Lung (tissue), 17 donors: ENCODE measurements at places on chromosomes 12 and 14. TPM values are rescaled to one million over a fixed set of nuclear protein-coding genes. Genes with fewer than 3 reads are reported as not detected.

DNA sequence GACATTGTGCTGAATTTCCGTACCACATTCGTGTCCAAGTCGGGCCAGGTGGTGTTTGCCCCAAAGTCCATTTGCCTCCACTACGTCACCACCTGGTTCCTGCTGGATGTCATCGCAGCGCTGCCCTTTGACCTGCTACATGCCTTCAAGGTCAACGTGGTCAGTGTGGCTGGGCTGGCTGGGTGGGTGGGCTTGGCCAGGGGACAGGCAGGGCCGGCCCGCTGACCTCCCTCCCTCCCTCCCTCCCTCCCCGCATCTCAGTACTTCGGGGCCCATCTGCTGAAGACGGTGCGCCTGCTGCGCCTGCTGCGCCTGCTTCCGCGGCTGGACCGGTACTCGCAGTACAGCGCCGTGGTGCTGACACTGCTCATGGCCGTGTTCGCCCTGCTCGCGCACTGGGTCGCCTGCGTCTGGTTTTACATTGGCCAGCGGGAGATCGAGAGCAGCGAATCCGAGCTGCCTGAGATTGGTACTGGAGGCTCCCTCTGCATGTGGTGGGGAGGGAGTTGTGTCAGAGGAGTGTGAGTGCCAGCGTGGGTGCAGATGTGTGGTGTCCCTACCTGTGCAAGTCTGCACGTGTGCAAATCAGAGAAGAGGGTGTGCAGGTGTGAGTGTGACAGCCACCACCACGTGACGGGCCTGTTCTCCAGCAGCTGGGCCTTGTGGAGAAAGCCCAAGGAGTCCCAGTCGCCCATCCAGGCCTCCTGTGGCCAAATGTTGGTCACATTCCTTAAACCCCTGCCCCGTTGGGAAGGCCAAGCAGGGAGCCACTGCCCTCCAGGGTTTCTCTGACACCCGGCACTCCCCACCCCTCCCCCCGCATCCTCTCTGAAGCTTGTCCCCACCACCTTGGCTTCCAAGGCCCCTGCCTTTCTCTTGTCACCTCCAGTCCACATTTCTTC lies 5.3 kb downstream of the KCNH3 start:
- no peak for DNase-seq

DNA sequence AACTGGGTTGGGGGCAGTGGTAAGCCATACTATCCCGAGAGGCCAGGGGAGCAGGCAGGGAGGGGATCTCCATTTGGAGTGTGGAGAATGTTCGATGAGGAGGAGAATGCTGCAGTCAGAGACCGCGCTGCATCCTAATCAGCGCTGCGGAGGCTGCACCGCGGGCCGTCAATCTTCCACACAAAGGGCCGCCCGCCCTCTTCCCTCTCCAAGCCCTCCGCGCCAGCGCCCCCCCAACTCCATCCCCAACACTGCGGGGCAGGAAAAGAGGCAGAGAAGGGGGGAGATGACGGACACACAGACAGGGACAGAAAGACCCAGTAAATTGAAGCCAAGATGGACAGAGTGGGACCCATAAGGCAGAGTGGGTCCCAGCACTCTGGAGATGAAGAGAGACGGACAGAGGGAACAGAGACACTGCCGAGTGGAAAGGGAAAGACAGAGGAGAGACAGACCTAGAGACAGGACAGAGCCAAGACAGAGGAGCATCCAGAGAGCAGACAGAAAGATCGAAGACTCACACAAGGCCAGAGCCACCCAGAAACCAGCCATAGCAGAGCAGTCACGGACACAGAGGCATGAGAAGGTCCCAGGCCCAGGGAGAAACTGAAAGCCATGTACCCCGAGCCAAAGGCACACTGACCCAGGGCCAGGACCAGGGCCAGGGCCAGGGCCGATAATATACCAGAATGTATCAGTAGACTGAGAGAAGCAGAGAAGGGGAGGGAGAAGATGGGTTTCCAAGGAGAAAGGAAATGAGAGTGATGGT lies 3.5 kb downstream of the CISTR start:
- DNase-seq = no peak

DNA sequence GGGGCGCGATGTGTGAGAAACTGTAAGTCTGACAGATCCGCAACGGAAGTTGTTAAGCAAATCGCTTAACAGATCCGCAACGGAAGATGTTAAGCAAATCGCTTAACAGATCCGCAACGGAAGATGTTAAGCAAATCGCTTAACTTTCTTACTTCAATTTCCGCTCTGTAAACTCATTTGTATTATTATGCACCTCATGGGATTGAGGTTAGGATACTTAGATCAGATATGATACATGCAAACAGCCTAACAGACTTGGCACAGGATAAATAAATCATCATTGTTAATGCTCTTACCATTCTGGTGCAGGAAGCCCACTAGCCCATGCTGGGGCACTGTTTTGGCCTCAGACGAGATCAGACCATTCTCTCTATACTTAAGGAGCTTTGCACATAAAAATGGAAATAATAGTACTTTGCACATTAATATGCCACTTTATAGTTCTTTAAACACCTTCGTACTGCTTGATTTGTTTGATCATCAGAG lies 399 bp downstream of the NCAPD2 start:
- no peak for DNase-seq

GRCh38 chr12:26748741-26749431 lies 84.1 kb downstream of the ITPR2 start:
- DNase-seq = no peak

DNA sequence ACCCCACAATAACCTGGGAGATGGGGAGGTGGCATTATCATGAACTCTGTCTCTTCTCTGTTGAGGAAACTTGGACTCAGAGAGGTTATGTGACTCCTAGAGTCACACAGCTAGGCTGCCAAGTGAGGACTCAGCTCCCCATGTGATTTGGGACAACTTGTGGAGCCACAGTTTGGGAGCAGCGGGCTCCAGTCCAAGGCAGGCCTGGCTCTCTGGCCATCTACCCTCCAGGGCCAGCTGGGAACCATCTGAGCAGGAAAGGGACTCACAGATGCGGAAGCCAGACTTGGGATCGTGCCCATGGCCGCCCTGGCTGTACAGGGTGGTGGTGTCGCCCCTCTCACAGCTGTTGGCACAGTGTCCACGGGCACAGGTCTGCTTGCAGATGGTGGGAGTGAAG lies 59.1 kb downstream of the ISCA2 start:
- DNase-seq = peak; percentile 92

DNA sequence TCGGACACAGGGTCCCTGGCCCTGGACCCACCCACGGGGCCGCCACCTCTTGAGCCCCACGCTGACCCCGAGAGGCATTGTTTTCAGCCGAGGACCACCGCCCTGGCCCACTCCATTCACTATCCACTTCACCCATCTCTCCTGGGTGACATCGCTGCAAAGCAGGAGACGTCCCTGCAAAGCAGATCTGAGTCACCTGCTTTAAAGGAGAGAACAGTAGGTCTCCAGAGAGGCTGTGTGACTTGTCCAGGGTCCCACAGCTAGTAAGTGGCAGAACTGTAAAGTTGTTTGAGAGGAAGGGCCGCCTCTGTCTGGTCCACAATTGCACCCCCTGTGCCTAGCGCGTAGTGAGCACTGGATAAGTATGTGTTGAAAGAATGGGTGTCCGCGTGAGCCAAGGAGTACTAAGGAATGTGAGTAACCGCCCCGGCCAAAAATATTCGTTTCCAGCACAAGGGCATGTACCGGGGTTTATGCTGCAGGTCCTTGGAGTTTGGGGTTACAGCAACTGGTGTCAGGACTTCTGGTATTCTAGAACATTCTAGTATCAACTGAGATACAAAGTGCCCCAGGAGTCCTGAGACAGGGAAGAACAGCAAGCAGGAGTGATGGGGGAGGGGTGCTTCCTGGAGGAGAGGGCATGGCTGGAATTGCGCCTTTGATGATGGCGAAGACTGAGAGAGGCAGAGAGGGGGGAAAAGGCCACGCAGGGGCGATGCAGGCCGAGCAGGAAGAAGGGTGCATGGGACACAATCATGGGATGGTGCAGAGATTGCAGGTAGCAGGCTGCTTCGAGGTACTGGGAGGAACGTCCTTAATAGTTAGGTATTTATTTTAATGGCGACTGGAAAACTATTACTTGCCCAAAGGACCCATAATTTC lies 91.1 kb downstream of the SCARB1 start:
- DNase-seq = no peak

DNA sequence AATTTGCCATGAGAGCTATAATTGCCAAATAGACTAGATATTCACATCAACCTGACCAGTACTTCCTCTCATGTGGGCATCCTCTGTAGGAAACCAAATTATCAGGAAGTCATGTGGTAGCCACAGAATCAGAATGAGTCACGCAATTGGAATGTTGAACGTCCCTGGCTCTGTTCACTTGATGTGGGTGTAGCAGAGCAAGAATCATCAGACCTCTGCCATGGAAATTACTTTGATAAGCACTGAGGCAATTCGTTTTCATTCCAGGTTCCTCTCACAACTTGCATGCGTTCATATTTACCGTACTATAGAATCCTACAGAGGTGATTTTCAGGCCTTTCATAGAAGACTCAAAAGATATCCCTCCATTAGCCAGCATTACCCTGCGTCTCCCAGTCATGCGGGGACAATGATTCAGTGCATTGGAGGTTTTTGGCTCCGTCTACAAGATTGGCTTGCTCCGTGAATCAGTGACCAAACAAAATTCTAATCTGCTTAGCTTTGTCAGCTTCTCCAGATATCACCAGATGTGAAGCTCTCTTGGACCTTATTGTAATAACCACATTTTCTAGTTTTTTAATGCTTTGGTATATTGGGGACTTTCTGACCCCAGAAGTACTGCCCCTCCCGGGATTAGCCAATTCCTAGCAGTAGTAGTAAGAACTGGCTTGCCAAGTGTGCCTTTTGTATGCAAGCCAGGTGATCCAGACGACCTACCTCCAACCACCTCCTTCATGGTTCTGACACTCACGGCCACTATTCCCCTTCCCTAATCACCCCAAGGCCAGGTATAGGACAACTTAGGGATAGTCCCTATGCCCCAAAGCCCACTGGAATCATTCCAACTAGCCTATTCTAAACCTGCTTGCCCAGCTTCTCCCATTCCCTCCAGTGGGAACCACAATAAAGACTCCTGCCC lies 133.4 kb downstream of the KICS2 start:
- no peak for DNase-seq

The SLC8A3 gene
- total RNA-seq = 3.7 TPM

The TAMALIN gene
- total RNA-seq = 84.0 TPM

The KRT86 gene
- 1.1 TPM for total RNA-seq

DNA sequence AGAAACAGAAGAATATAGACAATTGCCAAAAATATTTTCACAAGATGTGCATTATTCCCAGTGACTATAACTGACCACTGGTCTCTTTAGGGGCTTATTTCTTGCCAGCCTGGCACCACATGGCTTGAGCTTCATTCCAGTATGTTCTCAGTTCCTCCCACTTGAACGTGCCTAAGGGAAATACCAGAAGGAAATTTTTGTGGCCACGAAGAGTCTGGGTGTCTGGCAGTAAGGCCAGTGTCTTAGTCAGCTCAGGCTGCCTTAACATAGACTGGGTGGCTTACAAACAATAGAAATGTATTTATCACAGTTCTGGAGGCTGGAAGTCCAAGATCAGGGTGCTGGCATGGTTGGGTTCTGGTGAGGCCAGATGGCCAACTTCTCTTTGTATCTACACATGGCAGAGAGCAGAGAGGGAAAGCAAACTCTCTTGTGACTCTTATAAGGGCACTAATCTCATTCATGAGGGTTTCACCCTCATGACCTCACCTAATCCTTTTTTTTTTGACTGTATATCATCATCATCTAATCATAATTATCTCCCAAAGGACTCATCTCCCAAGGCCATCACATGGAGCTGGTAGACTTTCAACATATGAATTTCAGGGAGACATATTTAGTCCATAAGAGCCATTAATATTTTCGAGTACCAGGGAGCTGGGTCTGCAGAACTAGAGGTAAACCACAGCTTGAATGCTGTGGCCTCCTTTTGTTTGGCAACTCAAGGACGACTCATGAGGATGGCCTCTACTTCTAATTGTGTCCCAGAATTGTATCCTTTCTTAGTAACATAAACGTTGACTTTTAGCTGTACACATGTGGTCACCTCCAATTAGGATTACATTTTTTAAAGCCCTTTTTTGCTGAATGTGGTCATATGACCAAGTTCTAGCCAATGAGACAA lies 5.1 kb upstream of the SMOC1 start:
- no peak for DNase-seq

The RHEBL1 gene
- total RNA-seq = 2.4 TPM

The HCAR1 gene
- 2.2 TPM for total RNA-seq

GRCh38 chr12:2610358-2610757 lies 184.4 kb upstream of the FKBP4 start:
- DNase-seq = no peak

The OR6C2 gene
- total RNA-seq = 0.14 TPM

GRCh38 chr12:92778525-92778924 lies 75.7 kb downstream of the PLEKHG7 start:
- peak; percentile 48 for DNase-seq

- no peak for DNase-seq
Measured at GRCh38 chr14:105200074-105200473, 19.0 kb upstream of the NUDT14 start.

The RIMBP2 gene
- 1.7 TPM for total RNA-seq

DNA sequence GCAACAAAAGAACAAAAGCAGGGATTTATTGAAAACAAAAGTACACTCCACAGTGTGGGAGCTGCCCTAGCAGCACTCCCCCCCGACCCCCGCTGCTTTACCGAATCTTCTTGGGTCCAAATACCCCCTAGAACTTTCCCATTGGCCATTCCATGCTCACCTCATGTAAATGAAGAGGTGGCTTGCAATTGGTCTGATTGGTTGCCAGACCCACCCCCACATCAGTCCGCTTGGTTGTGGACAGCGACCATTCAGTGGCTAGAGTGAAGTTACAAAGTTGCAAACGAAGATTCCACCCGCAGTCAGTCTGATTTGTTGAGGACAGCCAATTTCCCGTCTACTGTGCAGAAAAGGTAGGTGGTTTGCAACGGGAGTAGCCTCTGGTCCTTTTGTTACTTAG lies 3.9 kb downstream of the STYX start:
- DNase-seq = no peak

The SDS gene
- 0.20 TPM for total RNA-seq

The ITPR2 gene
- total RNA-seq = 43.0 TPM

The IGF1 gene
- 60.7 TPM for total RNA-seq

DNA sequence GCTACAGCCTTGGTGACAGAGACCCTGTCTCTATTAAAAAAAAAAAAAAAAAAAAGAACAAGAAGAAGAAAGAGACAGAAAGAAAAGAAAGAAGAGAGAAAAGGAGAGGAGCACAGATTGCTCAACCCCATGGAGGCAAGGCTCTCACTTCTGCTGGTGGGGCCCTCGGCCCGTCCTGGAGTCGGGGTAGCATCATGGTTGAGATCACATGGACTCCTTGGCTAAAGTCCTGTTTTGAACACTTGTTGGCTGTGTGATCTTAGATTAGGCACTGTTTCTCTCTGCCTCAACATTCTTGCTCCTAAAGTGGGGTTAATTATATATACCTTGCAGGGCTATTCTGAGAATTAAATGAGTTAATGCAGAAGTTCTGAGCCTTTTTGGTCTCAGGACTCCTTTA lies 207.7 kb downstream of the CACNA1C start:
- DNase-seq = no peak

The TRIAP1 gene
- total RNA-seq = 16.9 TPM

DNA sequence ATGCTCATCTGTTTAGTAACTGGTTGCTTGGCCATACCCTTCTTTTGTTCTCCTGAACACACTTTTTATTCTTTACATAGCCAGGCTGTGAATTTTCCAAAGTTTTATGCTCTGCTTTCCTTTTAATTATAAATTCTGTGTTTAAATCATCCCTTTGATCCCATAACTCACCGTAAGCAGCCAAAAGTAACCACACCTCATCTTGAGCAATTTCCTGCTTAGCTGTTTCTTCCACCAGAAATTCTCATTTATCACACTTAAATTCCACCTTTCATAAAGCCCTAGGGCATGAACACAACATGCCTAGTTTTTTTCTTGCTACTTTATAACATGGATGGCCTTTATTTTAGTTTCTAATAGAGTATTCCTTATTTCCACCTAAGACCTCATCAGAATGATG lies 510.7 kb downstream of the C12orf50 start:
- no peak for DNase-seq

The KCNK13 gene
- 1.4 TPM for total RNA-seq
